ENCODE measurements at places on chromosomes 5 and 9.

GRCh38 chr9:31445357-31445756, 939.1 kb upstream of the ACO1 start:
- DNase-seq, result no peak

DNA sequence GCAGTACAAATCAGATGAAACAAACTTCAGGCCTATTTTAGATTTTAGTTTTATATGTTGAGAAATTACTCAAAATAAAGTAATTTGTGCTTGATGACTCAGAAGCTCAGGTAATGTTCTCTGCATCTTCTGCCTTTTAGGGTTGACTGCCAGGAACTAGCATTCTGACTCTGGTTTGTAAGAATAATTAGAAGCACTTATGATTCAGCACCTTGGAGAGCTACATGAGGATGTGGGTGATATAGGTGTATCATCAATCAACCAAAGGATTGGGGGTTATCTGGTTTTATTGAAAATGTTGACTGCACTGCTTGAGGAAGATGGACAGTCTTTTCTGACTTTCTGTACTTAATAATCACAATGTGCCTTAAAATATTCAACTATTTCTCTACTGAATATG, 118.7 kb upstream of the SGCD start:
- no peak for DNase-seq

DNA sequence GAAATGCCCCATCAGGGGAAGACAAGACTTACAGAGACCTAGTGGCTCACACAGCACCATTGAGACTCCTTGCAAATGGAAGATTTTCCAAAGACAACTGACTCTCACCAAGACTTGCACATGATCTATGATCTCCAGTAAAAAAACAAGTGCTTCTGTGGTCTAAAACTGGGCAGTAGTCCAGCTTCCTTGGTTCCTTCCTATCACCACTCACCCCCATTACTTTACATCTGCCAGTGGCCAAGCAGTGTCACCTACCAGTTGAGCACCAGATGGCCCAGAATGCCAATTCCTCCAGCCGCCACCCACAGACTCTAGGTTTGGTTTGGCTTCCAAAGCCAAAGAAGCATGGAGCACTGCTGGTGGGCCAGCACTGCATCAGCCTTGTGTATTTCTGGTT, 47.7 kb downstream of the SH3TC2 start:
- DNase-seq, result no peak

GRCh38 chr5:136103118-136103517, 29.5 kb upstream of the SMAD5 start:
- no peak for DNase-seq

DNA sequence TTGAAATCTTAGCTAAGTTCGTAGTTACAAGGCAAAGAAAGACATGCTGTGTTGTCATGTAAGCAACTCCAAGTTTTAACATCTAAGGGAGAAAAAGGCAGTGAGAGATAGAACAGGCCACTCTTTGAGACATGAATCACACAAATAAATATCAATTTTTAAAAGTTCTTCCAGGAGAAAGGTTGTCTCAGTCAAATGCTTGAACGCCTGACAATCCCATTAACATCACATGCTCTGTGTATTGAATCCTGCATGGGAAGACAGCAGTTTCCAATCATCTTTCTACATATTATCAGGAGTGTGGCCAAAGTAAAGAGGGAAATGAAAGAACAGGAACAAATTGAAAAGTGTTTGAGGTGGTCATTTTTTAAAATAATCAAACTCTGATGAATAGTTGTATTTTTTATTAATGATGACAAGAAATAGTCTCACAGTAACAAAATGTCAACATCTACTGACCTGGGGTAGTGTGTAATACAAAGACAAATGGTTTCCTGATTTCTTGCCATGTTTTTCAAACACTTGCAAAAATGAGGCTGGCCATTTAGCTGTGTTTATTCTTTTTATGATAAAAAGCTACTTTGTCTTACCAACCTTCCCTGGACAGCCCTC, 6.4 kb upstream of the C6 start:
- no peak for DNase-seq

DNA sequence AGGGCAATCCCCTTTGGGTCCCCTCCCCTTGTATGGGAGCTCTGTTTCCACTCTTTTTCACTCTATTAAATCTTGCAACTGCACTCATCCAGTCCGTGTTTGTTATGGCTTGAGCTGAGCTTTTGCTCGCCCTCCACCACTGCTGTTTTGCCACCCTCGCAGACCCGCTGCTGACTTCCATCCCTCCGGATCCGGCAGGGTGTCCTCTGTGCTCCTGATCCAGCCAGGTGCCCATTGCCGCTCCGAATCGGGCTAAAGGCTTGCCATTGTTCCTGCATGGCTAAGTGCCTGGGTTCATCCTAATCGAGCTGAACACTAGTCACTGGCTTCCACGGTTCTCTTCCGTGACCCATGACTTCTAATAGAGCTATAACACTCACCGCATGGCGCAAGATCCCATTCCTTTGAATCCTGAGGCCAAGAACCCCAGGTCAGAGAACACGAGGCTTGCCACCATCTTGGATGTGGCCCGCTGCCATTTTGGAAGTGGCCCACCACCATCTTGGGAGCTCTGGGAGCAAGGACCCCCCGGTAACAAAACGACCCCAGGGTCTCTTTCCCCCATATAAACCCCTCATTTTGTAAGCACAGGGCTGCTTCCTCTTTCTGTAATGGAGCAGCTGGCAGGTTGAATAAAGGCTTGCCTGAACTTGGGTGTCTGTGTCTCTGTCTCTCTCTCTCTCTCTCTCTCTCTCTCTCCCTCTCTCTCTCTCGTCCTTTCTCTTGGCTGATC, 1166.2 kb downstream of the TAF11L14 start:
- DNase-seq, result no peak

DNA sequence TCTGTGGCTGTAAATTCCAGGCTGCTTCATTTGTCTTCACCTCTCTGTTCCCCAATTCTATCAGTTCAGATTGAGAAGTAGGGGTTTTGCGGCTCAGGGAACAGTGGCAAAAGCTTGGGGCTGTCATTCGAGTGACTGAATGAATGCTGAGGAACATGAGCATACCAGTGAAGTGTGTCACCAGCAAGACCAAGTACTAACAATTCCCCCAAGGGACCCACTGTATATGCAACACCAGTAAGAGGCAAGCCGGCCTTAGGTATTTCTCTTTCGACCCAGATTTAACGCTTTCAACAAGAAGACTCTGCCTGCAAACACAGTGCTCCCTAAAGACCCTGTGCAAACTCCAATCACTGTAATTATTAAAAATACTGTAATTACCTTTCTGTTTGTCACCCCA, 25.8 kb downstream of the KLHL3 start:
- no peak for DNase-seq

Measured in HTR-8/SVneo (cell line).